ENCODE measurements at places on chromosomes 13 and 19.

DNA sequence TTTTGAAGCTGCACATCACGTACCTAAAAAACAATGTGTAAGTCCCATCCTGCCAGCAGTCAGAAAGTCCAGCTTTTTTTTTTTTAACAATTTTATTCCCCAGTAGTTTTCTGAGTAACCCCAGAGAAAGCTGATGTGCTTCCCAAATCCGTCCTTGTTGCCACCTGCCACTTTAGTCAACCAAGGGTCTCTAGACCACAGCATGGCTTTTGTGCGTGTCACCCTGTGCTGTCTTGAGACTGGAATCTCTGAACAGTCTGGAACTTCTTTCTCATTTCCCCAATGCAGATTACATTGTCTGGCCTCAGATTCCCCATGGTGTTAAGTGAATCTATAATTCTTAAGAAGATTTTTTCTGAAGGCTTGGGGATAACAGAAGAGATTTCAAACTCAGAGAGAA is 289.2 kb upstream of the KLF12 start:
- DNase-seq: no peak

GRCh38 chr13:99646866-99647595 is 145.8 kb downstream of the TM9SF2 start:
- DNase-seq: no peak

- no peak for DNase-seq
Observed at GRCh38 chr19:49704888-49705642, 14.1 kb downstream of the CPT1C start.

DNA sequence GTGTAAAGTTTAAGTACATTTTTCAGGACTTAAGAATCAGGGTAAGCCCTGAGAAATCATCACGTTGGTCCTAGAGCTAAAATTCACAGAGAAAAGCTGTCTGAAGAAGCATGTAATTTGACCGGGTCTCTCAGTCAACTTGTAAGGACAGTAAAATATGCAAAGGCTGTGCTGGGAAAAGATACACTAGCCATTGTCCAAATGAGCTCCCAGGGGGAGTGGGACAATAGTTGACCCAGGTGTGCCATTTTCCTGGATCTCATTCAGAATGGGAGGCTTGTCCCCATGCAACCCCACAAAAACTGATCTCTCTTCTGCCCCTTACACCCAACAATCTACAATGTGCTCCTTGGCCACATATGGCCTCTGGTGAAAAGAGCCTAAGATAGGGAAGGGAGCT is 437.9 kb downstream of the KLF12 start:
- DNase-seq: no peak

GRCh38 chr13:47287291-47287751 is 390.5 kb upstream of the HTR2A start:
- no peak for DNase-seq

GRCh38 chr13:38160131-38160530 is 189.5 kb upstream of the UFM1 start:
- DNase-seq: no peak
